ENCODE measurements at places on chromosomes 13 and 19. TPM values are rescaled to one million over a fixed set of nuclear protein-coding genes. Genes with fewer than 3 reads are reported as not detected.

DNA sequence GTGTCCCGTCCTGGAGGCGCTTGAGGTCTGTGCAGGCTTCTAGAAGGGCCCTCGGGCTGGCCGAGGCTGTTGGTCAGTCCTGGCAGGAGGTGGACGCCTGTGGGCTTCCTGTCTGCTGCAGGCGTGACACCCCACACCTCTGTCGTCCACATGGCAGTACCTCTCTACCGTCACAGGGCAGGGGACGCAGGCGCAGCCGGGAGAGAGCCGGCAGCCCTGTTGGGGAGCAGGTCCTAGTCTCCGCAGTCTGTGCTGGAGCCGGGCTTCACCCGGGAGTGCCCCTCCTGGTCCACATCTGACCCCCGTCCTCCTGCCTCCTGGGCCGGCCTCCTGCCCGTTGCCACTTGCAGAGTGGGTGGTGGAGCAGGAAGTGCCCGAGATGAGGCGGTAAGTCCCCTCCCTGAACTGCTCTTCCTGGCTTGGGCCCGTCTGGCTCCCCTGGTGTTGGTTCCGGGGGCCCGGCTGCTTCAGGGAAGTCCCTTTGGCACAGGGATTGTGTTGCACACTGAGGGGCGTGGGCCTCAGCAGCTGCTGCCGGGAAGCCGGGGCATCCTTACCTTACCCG lies 106.0 kb downstream of the KDM4B start:
- DNase-seq: no peak

DNA sequence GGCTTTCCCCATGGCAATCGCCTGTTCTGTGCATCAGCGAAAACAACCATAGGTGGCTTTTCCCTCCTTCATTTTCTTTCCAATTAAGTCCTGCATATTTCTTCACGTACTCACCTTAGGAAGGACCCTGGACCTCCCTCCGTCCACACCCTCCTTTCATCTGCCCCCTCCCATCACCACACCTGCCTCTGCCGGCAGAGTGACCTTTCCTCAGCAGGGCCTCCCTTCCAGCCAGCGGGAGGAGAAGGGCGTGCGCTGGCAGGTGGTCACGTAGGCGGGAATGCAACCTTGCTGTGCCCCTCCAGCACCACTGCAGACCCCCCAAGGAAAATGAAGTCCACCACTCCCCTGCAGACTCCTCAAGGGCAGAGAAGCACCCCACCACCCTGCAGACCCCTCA lies 61.1 kb downstream of the GSX1 start:
- no peak for DNase-seq

GRCh38 chr13:110246530-110246929 lies 60.4 kb downstream of the COL4A1 start:
- no peak for DNase-seq

DNA sequence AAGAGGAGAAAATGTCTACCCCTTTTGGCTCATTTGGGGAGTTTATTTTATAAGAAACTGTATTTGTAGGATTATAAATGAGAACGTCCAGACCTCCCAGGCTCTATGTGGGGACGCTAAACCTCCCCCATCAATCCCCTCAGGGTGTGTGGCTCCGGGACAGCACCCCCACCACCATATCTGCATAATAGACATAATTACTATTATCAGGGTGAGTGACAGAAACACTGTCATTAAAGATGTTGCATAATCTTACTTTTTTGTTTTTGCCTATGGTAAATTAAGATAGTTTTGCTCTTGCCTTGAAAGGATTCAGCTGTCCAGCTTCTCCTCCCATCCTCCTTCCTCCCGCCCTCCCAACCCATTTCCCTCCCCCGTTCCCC lies 93.3 kb downstream of the NUFIP1 start:
- DNase-seq: no peak

GRCh38 chr19:3006075-3006767 lies 22.9 kb downstream of the TLE2 start:
- no peak for DNase-seq

The ADGRE1 gene
- total RNA-seq: under 0.01 TPM

The EPSTI1 gene
- total RNA-seq: 8.2 TPM

The FLT1 gene
- total RNA-seq: 1.3 TPM

The TYROBP gene
- 0.26 TPM for total RNA-seq

The KIR2DL3 gene
- not detected for total RNA-seq

Measured in fibroblast of lung (primary cell).